Calu3 (cell line): ENCODE measurements at places on chromosomes 2 and 18. TPM values are rescaled to one million over a fixed set of nuclear protein-coding genes. Genes with fewer than 3 reads are reported as not detected.

DNA sequence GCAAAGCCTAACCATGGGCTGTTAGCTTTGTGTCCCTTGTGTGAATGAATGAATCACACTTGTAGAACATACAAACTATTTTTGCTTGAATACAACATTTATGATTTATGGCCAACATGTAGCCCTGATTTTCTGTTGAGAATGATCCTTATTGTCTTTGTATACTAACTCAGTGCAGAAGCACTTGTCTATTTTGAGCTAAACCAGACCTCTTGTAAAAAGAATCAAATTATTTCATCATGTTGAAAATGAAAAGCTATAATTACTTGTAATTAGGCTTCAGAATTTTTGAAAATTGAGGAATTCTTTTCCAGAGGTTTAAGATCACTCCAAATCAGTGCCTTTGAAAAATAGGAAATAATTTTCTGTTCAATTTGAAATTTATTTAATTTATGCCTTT lies 85.9 kb downstream of the ZNF407 start:
- no peaks in the 10 kb centered on the region for H3K27me3 ChIP-seq
- H3K36me3 ChIP-seq = no peaks in the 10 kb centered on the region
- no peak overlapping the region for H3K4me3 ChIP-seq
- no peaks in the 10 kb centered on the region for H3K4me1 ChIP-seq
- no peak for DNase-seq

SCYGR4 gene
- total RNA-seq = 0.22 TPM in 1 of 2 replicates, not detected in the other

AGXT gene
- total RNA-seq = not detected in 2 replicates

DNA sequence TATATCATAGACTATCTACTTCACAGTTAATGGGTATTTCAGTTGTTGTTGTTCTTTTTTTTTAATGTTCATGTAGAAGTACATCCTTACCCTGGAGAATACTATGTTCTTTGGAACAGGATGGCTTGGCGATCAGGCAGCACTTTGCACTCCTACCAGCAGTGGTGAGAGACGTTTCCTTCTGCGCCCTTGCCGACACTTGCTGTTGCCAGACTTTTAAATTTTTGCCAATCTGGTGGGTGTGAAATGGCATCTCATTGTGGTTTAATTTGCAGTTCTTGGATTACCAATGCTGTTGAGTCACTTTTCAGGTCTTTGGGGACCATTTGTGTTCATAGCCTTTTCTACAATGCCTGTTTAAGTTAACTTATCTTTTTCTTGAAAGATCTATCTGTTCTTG lies 197.3 kb downstream of the SH3RF3 start:
- no peak for DNase-seq
- H3K4me1 ChIP-seq = no peaks in the 10 kb centered on the region
- H3K36me3 ChIP-seq = no peaks in the 10 kb centered on the region
- no peak overlapping the region for H3K4me3 ChIP-seq
- no peak overlapping the region for H3K27ac ChIP-seq
- peaks cover 100% of the 10 kb centered on the region for H3K27me3 ChIP-seq

- no peak for DNase-seq
- H3K27ac ChIP-seq = no peak overlapping the region
- H3K4me1 ChIP-seq = no peaks in the 10 kb centered on the region
- no peaks in the 10 kb centered on the region for H3K27me3 ChIP-seq
Observed at GRCh38 chr2:59540864-59541263, 1012.6 kb downstream of the BCL11A start.

GRCh38 chr2:237700512-237701032 lies 73.2 kb downstream of the LRRFIP1 start:
- H3K27me3 ChIP-seq = no peaks in the 10 kb centered on the region
- H3K4me1 ChIP-seq = peaks cover 75% of the 10 kb centered on the region
- DNase-seq = no peak
- H3K4me3 ChIP-seq = no peak overlapping the region

GRCh38 chr2:201854841-201855240 lies 48.5 kb downstream of the CDK15 start:
- no peaks in the 10 kb centered on the region for H3K36me3 ChIP-seq
- H3K4me1 ChIP-seq = peaks cover 21% of the 10 kb centered on the region
- H3K27me3 ChIP-seq = peaks cover 24% of the 10 kb centered on the region

DNA sequence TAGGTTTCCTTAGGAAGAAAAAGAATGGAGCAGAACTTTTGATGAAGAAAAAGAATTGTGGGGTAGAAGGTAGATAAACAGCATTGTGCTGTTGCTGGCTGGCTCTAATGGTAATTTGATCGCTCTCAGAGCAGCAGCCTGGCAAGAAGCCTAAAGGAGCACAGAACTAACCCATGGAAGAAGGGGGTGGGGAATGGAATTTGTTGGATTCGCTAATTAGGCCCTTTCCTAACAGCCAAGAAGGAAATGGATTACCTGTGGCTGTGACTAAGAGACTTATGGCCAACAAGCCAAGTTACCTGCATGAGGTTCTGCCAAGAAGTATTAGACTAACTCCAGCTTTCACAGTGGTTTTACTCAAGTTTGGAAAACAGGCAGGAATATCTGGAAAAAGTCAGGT lies 210.6 kb downstream of the IKZF2 start:
- H3K27me3 ChIP-seq = no peaks in the 10 kb centered on the region
- H3K27ac ChIP-seq = peak overlapping the region; percentile 30
- H3K4me3 ChIP-seq = no peak overlapping the region
- peaks cover 17% of the 10 kb centered on the region for H3K4me1 ChIP-seq
- peak; percentile 69 for DNase-seq

DNA sequence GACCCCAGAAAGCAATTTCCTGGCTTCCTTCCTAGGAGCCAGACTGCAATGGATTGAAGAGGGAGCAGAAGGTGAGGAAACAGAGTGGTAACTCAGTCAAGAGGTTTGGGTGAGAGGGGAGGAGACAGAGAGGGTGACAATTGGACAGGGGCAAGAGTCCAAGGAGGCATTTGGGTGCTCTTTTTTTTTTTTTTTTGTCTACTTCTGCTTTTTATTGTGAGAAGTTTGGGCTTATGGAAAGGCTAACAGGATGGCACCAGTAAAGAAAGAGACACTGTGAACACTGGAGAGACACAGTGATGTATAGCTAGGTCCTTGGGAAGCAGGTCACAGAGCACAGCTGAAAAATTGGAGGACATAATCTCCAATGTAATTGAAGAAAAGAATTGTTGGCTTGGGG lies 25.0 kb downstream of the CYBRD1 start:
- no peaks in the 10 kb centered on the region for H3K36me3 ChIP-seq
- no peak overlapping the region for H3K4me3 ChIP-seq
- H3K4me1 ChIP-seq = no peaks in the 10 kb centered on the region
- DNase-seq = no peak

- no peak overlapping the region for H3K4me3 ChIP-seq
- H3K4me1 ChIP-seq = no peaks in the 10 kb centered on the region
- no peak for DNase-seq
- H3K27ac ChIP-seq = no peak overlapping the region
- no peaks in the 10 kb centered on the region for H3K36me3 ChIP-seq
- H3K27me3 ChIP-seq = no peaks in the 10 kb centered on the region
Observed at GRCh38 chr2:143378996-143379395, 249.8 kb downstream of the ARHGAP15 start.

DNA sequence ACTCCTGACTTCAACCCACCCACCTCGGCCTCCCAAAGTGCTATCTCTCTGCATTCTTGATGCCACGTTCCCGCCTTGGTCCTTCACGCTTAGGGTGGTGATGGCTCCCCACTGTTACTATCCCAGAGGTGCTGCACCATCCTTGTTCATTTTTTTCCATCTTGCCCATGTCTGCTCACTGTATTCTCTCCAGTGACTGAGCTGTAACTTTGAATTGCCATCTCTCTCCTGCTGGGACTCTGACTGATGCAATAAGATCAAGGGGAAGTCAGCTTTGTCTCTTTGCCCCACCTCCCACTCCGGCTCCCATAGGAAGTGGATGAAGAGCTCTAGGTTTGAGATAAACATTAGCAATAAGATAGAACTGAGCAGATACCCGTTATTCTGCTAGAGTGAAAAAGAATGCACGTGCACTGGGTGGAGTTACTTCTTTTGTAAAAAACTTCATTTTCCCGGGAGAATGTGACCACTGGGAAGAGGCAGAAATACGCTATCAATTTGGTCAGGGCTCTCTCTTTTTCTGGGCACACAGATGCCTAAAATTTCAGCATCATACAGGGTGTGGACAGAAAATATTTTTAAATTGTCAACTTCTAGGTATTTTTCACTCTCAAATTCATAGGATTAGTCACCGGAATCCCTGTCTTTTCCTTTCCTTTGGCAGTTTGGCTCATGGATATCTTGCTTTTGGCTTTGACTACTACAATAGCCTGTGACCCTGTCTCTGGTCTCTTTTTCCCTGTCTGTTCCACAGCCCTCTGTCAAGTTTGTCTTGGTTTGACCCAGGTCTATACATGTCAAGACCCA lies 105.4 kb downstream of the POLR1A start:
- no peak for DNase-seq
- peaks cover 7% of the 10 kb centered on the region for H3K4me1 ChIP-seq
- H3K36me3 ChIP-seq = no peaks in the 10 kb centered on the region
- peaks cover 16% of the 10 kb centered on the region for H3K27me3 ChIP-seq
- no peak overlapping the region for H3K27ac ChIP-seq

DNA sequence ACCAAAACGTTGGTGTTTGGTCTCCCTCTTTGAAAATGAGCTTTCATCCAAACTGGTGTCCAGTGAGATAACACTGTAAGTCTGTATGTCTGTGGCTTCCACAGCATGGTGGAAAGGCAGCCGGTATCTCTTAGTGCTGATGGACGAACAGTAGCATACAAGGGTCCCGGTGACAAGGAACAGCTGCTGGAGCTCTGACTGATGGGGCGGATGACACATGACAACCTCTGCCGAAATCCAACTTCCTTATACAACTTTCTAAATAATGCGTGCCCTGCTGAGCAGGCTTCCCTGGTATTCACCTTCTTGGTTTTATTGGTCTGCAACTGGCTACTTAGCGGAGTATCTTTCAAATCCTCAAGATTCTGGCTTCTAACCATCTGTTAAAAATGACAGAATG lies 216.2 kb downstream of the SRBD1 start:
- DNase-seq = no peak
- H3K27me3 ChIP-seq = no peaks in the 10 kb centered on the region
- H3K4me3 ChIP-seq = no peak overlapping the region
- no peaks in the 10 kb centered on the region for H3K4me1 ChIP-seq
- H3K27ac ChIP-seq = no peak overlapping the region
- no peaks in the 10 kb centered on the region for H3K36me3 ChIP-seq

- H3K27ac ChIP-seq = no peak overlapping the region
- H3K4me3 ChIP-seq = no peak overlapping the region
- H3K27me3 ChIP-seq = no peaks in the 10 kb centered on the region
- no peaks in the 10 kb centered on the region for H3K4me1 ChIP-seq
Observed at GRCh38 chr18:40956213-40956612, 998.8 kb upstream of the PIK3C3 start.

GRCh38 chr2:176595986-176596385 lies 326.7 kb downstream of the MTX2 start:
- H3K4me3 ChIP-seq = no peak overlapping the region
- H3K27me3 ChIP-seq = no peaks in the 10 kb centered on the region
- no peak overlapping the region for H3K27ac ChIP-seq

DNA sequence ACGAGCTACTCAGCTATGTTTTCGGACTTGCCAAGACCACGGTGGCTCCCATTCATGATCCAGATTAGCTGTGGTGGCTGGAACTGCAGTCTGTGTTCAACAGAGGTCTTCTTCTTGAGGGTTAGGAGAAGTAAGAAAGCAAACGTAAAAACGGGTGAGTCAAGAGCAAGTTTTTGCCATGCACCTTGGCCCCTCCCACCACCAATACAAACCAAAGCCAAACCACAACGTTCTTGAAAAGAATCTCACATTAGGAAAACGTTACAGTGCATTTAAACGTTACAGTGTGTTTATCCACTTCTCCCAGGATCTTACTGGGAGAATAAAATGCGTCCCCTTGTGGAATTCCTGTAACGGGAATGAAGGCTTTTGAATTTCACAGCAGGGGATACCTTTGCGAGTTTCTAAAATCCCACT lies 725 bp downstream of the FBXO48 start:
- peaks cover 23% of the 10 kb centered on the region for H3K36me3 ChIP-seq
- H3K4me3 ChIP-seq = peak overlapping the region; percentile 93
- peaks cover 21% of the 10 kb centered on the region for H3K4me1 ChIP-seq
- H3K27me3 ChIP-seq = no peaks in the 10 kb centered on the region

DNA sequence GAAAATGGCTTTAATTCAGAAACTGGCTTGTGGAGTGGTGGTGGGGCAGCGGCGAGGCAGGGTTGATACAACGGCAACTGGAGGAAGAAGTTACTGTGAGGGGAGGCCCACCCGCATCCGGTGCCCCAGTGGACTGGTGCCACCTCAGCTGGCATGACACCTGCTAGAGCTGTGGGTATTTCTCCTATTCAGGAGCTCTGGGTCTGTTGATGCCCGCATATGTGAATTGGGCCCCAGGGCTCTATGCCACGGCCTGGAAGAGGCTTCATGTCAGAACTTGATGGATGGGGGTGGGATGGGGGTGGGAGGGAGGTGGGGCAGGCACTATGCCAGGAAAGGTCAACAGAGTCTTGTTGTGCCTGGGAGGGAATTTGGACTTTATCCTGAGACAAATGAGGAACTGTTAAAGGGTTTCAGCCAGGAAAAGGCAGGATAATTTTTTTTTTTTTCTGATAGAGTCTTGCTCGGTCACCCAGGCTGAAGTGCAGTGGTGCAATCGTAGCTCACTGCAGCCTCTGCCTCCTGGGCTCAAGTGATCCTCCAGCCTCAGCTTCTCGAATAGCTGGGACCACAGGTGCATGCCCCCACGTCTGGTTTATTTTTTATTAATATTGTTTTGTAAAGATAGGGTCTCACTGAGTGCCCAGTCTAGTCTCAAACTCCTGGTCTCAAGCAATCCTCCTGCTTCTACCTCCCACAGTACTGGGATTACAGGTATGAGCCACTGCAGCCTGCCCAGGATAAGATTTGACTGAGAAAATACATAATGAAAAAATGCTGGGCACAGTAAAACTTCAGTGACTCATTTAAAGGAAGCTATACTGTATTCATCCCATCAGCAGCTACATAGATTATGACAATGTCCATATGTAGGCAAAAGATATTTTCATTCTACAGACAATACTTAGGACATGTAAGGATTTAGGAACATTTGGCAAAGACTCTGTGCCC lies 52.6 kb downstream of the SH2D6 start:
- peaks cover 25% of the 10 kb centered on the region for H3K4me1 ChIP-seq
- peak; percentile 30 for DNase-seq
- no peaks in the 10 kb centered on the region for H3K27me3 ChIP-seq
- H3K27ac ChIP-seq = peak overlapping the region; percentile 27
- no peaks in the 10 kb centered on the region for H3K36me3 ChIP-seq

GRCh38 chr2:28552045-28552823 lies 56.4 kb downstream of the PLB1 start:
- peaks cover 11% of the 10 kb centered on the region for H3K4me1 ChIP-seq
- H3K4me3 ChIP-seq = no peak overlapping the region
- H3K27me3 ChIP-seq = no peaks in the 10 kb centered on the region
- H3K27ac ChIP-seq = no peak overlapping the region
- no peak for DNase-seq

TFCP2L1 gene
- total RNA-seq = 21.1 and 29.8 TPM in 2 replicates

GRCh38 chr2:150127346-150127990 lies 360.0 kb downstream of the RND3 start:
- no peak overlapping the region for H3K4me3 ChIP-seq
- no peak for DNase-seq
- H3K36me3 ChIP-seq = no peaks in the 10 kb centered on the region
- H3K27me3 ChIP-seq = no peaks in the 10 kb centered on the region

SERPINB10 gene
- not detected in 2 replicates for total RNA-seq

LRRTM4 gene
- not detected in 2 replicates for total RNA-seq

DNA sequence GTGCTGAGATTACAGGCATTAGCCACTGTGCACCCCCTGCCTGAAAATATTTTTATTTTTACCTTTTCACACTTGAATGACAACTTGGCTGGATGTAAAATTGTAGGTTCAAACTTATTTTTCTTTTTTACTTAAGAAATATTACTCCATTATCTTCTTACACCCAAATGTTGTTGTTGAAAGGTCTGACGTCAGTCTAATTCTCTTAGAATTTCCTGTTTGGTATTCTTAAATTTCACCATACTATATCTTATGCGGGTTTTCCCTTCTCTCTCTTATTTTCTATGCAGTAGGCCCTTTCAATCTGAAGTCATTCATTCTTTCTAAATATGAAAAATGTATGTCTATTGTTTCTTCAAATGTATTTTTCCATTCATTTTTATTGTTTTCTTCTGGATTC lies 29.1 kb upstream of the RAB11FIP5 start:
- no peaks in the 10 kb centered on the region for H3K36me3 ChIP-seq
- no peak overlapping the region for H3K27ac ChIP-seq
